Fibroblast of villous mesenchyme (primary cell): ENCODE measurements at places on chromosomes 7 and 10. TPM values are rescaled to one million over a fixed set of nuclear protein-coding genes. Genes with fewer than 3 reads are reported as not detected.

- DNase-seq: no peak
Observed at GRCh38 chr10:13019280-13019679, 17.8 kb upstream of the CCDC3 start.

- DNase-seq: peak; percentile 69
Observed at GRCh38 chr10:95814011-95814727, 58.2 kb downstream of the ENTPD1 start.

DNA sequence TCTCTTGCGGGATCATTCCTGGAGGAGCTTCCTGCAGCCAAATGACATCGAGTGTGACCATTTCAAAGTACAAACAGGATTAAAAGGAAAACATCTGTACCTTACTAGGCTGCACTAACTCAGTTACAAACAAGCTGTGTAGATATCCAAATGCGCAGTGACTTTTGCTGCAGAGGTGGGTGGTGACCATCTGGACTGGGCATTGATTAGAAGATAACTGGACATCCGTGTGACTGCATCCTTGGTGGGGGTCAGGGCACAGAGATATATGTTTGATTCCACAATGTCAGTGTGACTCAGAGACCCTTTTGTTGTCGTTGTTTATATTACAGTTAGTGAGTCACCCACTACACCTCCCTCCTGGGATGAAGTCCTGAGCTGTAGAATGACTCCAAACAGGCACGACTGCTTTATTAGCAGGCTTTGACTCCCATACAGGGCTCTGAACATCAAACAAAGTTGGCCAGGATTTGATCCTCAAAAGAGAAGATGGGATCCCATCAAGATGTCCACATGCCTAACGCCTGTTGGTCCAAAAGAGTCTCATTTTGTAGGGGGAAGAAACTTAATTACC lies 56.7 kb upstream of the SDK1 start:
- peak; percentile 84 for DNase-seq

Gene PPIF
- 32.9 and 42.7 TPM in 2 replicates for total RNA-seq

- DNase-seq: no peak
Observed at GRCh38 chr7:102396710-102397019, 502 bp downstream of the PRKRIP1 start.

DNA sequence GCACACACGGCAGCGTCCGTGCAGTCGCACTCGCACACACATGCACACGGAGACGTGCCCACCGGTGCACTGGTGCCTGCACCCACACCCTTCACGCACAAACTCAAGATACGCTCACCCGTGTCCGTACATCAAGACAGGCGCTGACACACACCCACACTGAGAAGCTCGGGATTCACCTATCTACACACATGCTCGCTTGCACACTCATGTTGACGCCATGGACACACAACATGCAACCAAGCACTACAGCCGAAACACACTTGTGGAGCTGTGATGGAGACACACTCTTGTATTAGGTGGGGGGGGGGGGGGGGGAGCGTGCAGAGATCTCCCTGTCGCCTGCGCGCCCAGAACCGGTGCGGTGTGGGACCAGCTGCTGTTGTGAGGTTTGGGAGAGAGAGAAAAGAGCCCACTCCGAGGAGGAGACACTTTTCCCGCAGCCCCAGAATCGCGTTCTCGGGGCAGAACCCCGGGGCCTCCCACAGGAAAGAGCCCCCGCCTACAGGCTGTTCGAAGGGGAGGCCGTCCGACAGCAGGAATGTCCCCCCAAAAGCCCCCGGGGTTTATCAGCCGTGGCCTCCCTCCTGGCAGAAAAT lies 605 bp upstream of the NFKB2 start:
- peak; percentile 50 for DNase-seq

DNA sequence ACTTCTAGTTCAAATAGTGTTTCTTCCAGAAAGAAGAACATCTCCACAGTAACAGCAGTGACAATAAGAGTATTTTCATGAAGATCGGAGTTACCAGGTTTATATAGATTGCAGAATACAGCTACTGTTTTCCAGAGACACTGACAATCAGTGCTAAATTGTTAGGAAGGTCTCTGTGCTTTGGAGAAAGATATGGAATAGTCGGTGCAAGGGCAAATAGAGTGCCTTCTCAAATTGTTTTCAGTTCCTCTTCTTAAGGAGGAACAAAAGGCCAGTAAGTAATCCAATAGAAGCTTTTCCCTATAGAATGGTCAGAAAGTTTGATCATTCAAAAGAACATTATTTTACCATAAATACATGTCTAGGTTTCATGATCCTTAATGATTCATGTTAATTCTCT lies 2.6 kb upstream of the KIAA1217 start:
- no peak for DNase-seq

- DNase-seq: no peak
Observed at GRCh38 chr7:87671-88070, 104.7 kb upstream of the FAM20C start.

DNA sequence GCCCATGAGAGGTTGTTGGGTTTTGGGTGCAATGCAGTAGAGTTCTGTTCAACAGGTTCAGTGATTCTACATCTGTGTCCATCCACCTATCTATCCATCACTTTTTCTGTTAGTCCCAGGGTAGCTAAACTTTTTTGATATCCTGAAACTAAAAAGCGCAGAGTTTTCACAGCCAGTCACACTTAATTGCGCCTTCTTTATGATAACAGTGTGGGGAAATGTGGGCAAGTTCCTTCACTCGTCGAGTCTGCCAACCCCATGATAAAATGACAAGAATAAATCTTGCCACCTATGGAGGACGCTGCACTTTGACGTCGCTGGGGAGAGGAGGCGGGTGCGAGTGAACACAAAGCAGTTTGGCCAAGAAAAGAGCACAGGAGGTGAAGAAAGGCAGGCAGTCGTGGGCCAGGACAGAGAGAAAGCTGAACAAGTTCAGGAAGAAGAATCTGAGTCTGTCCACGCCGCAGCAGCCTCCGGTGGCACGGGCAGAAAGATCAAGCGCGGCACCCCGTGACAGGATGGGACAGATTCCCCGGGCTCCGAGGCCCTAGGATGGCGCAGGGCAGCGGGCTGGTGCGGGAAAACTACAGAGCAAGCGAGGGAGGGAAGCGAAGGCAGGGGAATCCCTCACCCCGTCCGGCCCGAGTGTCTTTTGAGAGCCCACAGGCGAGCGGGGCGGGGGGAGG lies 9.2 kb downstream of the SP8 start:
- DNase-seq: no peak

DNA sequence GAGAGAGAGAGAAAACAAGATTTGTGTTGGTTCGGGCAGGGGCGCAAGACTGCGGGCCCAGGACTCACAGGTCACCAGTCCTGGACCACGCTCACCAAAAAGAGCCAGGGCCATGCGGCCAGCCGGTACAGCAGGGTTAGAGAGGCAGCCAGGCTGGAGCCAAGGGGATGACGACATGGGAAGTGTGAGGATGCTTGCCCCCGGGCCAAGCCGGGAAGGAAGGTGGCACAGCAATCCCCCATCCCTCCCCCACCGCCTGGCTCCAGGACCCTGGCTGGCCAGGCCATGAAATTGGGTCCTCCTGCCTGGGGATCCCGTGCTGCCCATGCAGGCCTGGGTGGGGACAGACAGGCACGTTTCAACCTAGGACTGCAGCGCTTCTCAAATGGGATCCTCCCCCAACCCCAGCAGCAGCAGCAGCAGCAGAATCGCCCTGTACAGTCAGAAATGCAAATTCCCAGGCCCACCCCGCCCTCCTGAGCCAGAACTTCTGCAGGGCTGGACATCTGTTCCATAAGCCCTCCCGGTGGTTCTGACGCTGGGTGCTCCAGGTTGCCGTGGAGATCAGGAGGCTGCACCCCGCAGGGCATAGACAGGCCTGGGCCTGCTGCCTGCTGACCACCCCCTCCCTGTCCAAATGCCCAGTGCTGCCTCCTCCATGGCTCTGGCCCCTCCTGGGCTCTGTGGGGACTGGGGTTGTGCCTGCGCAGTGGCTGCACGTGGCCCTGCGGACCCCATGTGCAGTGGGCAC lies 35.0 kb downstream of the YKT6 start:
- no peak for DNase-seq

GRCh38 chr10:124608093-124608721 lies 136.0 kb downstream of the FAM53B start:
- DNase-seq: no peak

DNA sequence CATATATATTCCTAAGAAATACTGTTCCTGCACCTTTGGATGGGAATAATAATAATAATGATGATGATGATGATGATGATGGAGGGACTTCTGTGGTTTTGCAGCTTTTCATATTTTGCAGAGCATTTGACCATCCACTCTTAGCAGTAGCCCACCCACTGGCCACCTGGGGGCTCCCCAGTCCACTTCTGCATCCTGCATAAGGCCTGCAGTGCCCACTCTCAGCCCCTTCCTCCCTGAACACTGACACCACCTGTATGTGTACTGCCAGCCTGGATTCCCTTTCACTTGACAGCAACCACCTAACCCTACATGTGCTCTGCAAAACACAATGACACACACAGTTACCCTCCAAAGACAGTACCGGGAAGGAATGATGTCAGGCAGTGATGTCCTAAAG lies 131.4 kb downstream of the ADAM12 start:
- DNase-seq: no peak

DNA sequence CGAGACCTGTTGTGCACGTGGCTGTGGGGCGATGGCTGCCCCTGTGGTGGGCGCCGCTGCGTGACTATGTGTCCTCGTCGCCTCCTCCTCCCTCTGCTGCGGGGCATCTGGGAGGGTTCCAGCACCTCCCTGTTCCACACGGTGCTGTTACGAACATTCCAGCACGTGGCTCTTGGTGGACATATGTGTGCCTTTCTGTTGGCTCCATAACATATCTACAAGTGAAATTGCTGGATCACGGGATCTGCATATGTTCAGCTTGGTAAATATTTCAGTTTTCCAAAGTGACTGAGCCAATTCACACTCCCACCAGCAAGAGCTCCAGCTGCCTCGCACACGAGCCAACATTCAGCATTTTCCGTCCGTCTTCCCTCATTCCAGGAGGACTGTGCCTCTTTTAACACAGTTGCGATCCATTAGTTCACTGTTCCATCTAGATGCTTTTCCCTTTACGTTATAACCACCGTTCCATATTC lies 25.1 kb downstream of the SNX8 start:
- DNase-seq: no peak

Gene TLX1
- not detected in 2 replicates for total RNA-seq

GRCh38 chr10:125149036-125149679 lies 11.2 kb downstream of the CTBP2 start:
- DNase-seq: peak; percentile 84

- DNase-seq: no peak
Observed at GRCh38 chr10:120825878-120826769, 25.0 kb upstream of the WDR11 start.

DNA sequence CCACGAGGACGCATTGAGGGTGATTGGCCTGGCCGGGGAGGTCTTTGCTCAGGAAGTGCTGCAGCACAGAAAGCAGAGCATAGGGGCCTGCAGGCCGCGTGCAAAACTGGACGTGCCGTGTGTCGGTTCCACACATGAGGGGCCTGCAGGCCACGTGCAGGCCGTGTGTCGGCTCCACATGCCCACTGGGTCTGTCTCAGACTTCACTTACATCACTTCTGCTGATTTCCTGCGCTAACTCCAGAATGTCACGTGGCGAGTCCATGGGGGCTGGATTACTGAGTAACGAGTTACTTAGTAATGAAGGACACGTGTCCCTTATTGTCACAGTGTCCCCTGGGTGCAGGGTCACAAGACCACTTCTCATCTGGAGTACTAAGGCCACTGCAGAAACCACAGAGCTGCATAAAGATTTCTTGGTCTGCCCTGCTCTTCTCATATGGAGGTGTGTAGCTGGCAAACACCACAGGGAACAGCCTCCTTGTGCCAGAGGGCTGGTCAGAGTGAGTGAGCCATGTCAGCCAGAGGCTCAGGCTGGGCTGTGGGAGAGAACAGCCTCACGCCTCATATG lies 60.8 kb downstream of the GDI2 start:
- DNase-seq: no peak

DNA sequence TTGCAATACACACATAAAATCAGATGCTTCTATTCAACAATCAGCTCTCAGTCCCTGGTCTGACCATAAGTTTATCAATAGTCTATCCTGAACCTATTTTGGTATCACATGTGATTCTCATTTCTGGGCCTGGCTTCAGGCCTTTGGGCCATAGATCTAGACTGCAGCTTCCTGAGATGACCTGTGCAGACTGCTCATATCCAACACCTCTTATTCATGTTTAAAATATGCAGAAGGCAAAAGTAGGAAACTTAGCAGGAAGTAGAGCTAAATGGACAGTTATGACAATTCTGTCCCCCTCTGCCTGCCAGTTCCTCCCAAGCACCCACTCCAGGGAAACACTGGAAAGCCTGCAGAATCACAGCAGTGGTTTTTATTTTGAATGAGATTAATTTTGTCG lies 53.3 kb downstream of the C7orf25 start:
- DNase-seq: no peak

- DNase-seq: peak; percentile 86
Observed at GRCh38 chr10:29835055-29835454, 200.3 kb upstream of the SVIL start.

DNA sequence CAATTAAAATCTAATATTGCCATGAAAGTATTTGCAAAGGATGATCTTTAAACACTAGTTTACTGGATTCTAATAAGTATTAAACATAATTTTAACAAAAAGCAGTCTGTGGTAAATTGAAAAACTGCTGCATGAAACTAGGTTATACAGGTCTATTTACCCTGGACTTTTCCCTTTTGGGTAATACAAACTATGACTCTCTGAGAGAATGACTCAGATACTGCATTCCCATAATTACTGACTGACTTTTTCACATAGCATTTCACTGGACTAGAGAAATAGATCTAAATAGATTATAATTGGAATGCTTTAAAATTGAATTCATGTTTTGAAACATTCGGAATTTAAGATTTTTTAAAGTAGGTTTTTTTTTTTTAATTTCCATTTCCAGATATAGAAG lies 395.7 kb downstream of the THSD7A start:
- DNase-seq: peak; percentile 37

GRCh38 chr10:133327651-133328357 lies 8.9 kb downstream of the CALY start:
- no peak for DNase-seq

Gene MSS51
- total RNA-seq: 1.3 TPM in 2 replicates

- DNase-seq: no peak
Observed at GRCh38 chr10:112374724-112375541, 1.0 kb downstream of the ACSL5 start.

- DNase-seq: no peak
Observed at GRCh38 chr10:67587771-67588170, 108.2 kb downstream of the CTNNA3 start.

- no peak for DNase-seq
Observed at GRCh38 chr7:154968336-154969001, 34.5 kb downstream of the PAXIP1 start.

- no peak for DNase-seq
Observed at GRCh38 chr7:137715121-137715520, 131.7 kb downstream of the DGKI start.
